ENCODE measurements at places on chromosomes 3 and 15. TPM values are rescaled to one million over a fixed set of nuclear protein-coding genes. Genes with fewer than 3 reads are reported as not detected.

GRCh38 chr15:85116925-85117646, 135.4 kb downstream of the PDE8A start:
- no peak for DNase-seq

DNA sequence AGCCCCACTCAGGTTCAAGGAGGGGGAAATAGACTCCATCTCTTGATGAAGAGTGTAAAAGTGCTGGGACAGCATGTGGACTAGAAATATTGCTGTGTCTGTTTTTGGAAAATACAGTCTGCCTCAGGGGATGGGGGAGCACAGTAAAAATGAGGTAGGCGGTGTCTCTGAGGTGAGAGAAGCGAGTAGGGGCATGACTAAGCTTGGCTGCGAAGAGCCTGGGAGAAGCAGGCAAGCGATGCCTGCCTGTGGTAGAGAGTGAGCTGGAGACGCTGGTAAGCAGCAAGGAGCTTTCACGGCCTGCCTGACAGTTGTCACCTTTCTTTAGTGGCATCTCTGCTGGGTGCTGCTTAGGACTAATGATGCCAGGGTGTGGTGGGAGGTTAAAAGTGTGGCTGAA, 49.0 kb upstream of the DCLK3 start:
- DNase-seq = no peak

GRCh38 chr3:125136515-125136914, 76.0 kb downstream of the SLC12A8 start:
- no peak for DNase-seq

- no peak for DNase-seq
These were observed 50.3 kb upstream of the DPH6 start for GRCh38 chr15:35596285-35596684.

Gene TTC21A
- total RNA-seq = 5.9 TPM

Gene ROBO2
- 0.98 TPM for total RNA-seq

Gene ROBO1
- total RNA-seq = 12.7 TPM

GRCh38 chr15:76514282-76514681, 177.7 kb downstream of the ISL2 start:
- DNase-seq = no peak

Gene COL7A1
- total RNA-seq = 18.6 TPM

Gene GRAMD2A
- 0.16 TPM for total RNA-seq

GRCh38 chr3:154428286-154429206, 1.4 kb downstream of the GPR149 start:
- DNase-seq = no peak

Gene MUSTN1
- 5.9 TPM for total RNA-seq

Gene SKOR1
- total RNA-seq = 1.8 TPM

- no peak for DNase-seq
These were observed 243.2 kb upstream of the VEPH1 start for GRCh38 chr3:157746391-157746790.

DNA sequence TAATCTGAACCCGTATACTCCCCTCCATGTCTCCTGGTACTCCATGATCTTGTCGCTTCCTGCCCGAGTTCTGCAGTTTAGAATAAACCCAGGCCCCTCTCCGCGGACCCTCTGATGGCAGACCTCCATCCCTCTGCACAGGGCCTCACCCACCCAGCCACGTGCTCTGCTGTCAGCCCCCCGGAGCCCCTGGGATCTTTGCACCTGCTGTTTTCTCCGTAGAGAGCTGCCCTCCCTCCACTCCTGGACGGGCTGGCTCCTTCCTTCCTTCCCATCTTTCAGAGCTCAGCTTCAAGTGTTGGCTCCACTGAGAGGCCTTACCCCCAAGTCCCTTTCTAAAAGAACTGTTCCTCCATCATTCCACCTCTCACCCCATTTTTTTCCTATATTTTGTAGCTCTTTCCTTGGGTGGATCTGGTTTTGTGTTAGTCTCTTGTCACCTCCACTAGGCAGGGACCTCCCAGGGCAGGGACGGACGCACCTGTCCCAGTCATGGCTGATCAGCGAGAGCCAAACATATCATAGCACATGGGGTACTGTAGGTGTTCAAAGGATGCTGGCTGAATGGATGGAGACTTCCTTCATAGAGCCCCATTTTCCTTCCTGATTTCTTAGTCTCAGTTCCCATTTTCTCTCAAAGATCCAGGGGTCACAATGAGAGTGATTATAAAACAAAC, 106.6 kb downstream of the VGLL4 start:
- DNase-seq = no peak

- no peak for DNase-seq
These were observed 43.5 kb upstream of the LRRC3B start for GRCh38 chr3:26579116-26579515.

DNA sequence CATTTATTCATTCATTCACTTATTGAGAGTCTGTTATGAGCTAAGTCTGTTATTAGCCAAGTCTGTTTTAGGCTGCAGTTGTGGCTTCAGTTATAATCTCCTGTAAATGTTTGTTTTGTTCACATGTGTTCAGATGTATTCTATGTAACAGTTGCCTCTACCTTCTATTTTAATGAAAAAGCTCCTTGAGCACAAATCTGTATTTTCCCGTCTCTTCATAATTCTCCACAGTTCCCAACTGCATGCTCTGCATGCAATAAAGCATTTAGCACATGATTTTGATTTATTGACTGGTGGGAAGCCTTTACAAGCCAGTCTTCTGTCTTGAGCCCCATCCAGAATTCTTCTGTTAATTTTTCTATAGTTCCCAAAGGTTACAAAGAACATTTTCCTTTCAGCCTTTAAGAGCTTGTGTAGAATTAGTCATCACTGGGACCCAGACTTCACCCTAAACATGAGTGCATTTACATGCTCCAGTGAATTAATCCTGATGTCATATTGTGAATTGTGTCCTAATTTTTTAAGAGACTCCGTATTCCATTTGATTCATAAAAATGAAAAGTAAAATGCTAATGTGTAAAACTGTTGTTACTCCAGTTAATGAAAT, 122.3 kb upstream of the NR2E3 start:
- no peak for DNase-seq

- DNase-seq = no peak
These were observed 42.9 kb downstream of the CFAP20DC start for GRCh38 chr3:59006634-59007517.

DNA sequence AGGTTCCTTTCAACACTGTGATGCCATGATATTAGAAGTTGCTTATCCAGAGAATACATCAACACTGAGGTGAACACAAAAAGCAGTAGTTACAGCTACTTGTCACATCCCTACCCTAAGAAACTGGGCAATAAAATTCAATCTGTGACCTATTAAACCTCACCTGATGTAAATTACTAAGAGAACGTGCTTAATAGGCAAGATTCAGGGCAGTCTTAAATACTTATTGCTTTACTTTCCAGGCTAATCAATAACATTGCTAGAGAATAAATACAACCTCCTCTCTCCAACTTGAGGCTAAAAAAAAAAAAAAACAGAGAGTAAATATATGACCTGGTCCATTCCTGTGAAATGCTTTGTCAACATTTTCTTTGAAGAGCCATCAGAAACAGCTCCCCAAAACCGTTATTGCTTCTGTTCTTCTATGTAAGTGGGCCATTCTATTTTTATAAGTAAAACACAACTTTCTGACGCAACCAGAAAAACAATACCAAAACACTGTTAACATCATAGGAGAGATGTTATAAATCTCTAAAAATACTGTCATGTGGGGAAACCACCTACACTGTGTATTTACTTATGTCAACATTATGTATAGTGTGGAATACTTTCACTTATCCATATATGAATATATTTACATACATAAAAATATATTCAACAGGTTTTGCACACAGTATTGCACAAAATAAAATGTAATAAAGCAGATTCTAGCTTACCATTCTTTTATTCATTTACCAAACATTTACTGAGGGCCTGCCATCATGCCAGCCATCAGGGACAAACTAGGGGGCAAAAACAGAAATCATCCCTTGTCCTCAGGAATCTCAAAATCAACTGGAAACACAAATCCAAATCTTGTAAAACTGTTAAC, 2.7 kb downstream of the NKIRAS1 start:
- no peak for DNase-seq

DNA sequence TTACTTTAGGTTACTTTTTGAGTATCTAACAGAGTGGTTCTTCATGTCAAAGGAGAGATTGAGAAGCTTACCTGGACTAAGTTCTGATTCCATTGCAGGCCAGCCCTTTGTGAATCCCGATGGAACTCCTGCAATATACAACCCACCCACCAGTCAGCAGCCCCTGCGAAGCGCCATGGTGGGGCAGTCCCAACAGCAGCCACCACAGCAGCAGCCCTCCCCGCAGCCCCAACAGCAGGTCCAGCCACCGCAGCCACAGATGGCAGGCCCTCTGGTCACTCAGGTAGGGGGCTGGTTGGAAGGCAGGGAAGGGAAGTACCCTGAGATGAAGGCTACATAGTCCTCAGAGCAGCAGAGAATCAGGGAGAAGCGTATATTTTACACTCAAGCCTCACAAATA, 97.8 kb downstream of the ARPP21 start:
- no peak for DNase-seq

Gene SPINT1
- 86.5 TPM for total RNA-seq

Gene TBC1D2B
- 44.9 TPM for total RNA-seq

Gene TTC23
- total RNA-seq = 19.2 TPM

Gene SLC24A5
- not detected for total RNA-seq

DNA sequence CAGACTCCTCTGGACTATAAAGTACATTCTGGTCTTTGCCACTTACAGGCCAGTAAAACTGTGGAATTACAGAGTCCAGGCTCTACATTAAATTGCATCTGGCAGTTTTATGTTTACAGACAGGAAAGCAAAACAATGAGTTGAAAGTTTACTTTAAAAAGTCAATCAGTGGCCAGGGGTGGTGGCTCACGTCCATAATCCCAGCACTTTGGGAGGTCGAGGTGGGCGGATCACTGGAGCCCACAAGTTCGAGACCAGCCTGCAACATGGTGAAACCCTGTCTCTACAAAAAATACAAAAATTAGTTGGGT, 53.8 kb downstream of the TM4SF4 start:
- DNase-seq = no peak

DNA sequence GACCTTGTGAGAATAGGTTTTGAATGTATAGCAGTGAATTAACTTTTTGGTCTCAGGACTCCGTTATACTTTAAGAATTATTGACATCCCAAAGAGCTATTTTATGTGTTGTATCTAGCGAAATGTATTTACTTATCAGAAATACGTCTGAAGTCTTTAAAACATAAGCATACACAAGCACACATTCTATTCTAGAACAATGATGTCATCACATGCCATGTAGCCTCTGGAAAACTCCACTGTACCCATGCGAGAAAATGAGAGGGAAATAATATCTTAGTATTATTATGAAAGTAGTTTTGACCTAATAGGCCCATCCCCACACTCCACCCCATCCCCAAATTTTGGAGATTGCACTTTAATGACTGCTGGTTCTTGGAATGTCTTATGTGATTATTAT, 1.5 kb downstream of the POLR2M start:
- DNase-seq = no peak

Gene RBM15B
- 28.7 TPM for total RNA-seq

- no peak for DNase-seq
These were observed 64.5 kb upstream of the LRIG1 start for GRCh38 chr3:66565301-66565700.

- no peak for DNase-seq
These were observed 41.9 kb downstream of the ZNF621 start for GRCh38 chr3:40566694-40567093.

- no peak for DNase-seq
These were observed 71.7 kb upstream of the ABHD2 start for GRCh38 chr15:89016549-89017041.

- DNase-seq = no peak
These were observed 35.1 kb upstream of the CPB1 start for GRCh38 chr3:148792516-148792915.

Data from breast epithelium (tissue), 4 donors.